ENCODE measurements at places on chromosomes 16 and 17.

DNA sequence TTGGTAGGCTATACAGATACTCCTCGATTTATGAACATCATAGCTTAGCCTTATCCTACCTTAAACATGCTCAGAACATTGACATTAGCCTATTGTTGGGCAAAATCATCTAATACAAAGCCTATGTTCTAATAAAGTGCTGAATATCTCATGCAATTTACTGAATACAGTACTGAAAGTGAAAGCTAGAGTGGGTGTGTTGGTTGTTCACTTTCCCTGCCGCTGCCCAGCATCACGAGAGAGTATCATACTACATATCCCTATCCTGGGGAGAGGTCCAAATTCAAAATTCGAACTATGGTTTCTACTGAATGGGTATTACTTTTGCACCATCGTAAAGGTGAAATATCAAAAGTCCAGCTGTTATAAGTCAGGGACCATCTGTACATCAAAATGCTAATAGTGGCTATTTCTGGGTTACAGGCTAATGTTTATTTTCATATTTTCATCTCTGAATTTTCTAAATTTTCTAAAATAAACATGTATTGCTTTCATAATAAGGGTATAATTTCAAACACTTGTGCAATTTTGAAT, 54.5 kb downstream of the NACA2 start:
- DNase-seq: no peak

DNA sequence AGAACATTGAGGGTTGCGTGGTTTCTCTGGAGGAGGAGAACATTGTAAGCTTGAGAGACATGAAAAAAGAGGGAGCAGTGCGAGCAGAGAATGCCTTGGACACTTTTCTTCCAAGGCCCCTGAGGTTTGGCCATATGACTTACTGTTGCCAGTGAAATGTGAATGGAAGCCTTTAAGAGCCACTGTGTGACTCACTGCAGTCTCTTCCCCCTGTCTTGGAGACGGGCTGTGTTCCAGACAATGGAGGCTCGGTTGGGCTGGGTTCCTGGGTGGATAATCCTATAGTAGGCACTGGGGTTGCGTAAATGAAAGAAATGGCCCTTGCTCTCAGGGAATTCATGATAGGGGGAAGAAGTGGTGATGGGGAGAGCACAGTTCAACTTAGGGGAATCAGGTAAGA, 75.5 kb downstream of the SHISA9 start:
- no peak for DNase-seq

DNA sequence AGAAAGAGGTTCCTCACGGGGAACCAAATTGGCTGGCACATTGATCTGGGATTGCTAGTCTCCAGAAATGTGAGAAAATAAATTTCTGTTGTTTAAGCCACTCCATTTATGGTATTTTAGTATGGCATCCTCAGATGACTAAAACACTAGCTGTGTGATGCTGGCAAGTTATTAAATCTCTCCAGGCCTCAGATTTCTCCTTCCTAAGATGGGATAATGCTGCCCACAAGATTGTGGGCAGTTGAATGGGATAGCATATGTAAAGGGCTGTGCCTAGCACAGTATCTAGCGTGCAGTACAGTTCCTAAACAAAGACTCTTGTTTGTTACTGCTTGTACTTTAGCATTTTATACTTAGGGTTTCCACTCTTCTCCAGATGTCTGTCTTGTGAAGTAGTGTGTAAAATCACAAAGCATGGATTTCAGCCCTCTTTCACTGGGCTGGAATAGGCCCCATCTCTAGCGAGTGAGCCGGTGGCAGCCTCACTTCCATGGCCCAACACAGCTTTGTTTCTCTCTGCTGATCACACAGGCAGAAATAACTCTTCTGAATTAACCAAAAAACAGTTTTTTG, 38.2 kb upstream of the PHAF1 start:
- DNase-seq: no peak

GRCh38 chr17:39200070-39200879, at the start of gene RPL19:
TSS of gene RPL19 (plus strand) at chr17:39200283. CDS start at chr17:39200345, 62 bp downstream.
- DNase-seq: peak; percentile 88

- no peak for DNase-seq
Observed at GRCh38 chr17:82493226-82493781, 26.2 kb upstream of the FOXK2 start.

- no peak for DNase-seq
Observed at GRCh38 chr17:29126268-29126930, 53.8 kb downstream of the MYO18A start.

DNA sequence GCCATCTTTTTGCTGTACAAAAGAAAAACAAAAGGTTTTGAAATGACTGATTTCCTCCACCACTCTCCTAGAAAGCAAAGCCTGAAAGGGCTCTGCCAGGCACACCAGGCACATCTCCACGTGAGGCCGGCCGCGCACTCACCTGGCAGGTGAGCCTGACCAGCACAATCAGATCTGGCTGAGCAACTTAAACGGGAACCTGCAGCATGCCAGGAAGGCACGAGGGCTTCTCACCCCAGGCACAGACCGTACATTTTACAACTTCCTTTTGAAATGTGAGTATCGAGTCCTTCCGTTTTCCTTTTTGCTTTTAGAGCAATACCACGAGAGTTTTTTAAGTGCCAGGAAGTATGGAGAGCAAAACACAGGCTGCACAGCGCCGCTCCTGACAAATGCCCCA, 22.5 kb downstream of the SLC38A10 start:
- no peak for DNase-seq
